ENCODE measurements at places on chromosomes 3 and 15.

DNA sequence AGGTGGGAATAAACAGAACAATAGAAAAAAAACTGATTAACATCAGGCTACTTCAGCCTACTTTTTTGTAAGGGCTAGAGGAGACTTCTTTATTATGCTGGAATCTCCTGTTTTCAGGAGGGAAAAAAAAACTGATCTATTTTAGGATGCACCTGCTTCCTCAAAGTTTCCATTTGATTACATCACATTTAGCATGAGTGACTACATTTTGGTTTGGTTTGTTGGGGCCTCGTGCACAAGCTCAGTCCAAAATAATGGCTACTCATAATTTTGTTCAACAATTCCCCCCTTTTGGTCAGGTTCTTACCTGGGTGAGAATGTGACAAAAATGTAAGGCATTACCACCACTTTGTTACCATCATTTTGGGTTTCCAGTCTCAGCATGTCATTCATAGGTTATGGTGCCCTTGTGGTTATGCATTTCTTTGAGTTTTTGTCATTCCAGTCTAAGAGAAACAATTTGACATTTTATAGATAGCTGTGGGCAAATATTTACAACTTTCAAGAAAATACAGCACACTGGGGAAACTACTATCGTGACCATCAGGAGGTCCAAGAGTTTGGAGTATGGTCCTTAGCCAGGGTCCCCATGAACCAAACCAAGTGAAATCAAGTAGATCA, 93.6 kb upstream of the ATP11B start:
- no peak for DNase-seq

DNA sequence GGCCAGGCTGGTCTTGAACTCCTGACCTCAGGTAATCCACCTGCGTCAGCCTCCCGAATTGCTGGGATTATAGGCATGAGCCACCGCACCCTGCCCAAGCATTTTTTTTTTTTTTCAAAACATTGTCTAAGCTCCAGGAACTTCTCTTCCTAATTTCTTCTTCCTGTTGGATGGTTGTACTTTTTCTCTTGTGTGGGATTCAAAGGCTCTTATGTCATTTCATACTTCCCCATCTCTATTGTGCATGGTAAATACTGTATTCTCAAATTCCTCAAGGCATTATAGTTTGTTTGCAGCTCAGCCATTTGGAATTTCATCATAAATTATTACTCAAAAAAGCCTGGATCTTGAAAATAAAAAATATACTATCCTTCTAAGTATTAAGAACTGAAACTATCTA, 199.1 kb upstream of the GADL1 start:
- no peak for DNase-seq

DNA sequence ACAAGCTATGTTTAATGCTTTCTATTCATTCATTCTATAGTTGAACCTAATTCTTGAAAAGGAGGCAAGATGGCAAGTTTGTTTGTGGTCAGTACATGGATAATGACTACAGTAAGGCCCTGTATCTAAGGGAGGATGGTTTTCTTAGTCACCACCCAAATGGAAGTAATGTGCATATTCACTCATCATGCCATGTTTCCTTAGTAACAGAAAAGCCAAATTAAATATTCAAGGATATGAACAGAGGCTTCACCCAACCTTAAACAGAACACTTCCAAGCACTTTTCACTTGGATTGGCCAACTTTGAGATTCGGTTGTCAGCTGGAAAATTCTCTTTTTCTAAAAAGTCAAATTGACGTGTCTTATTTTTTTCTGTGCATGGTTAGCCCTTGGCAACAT, 805.3 kb upstream of the LMCD1 start:
- DNase-seq: no peak

- peak; percentile 94 for DNase-seq
These were observed 157.3 kb upstream of the CGNL1 start for GRCh38 chr15:57218826-57219576.

DNA sequence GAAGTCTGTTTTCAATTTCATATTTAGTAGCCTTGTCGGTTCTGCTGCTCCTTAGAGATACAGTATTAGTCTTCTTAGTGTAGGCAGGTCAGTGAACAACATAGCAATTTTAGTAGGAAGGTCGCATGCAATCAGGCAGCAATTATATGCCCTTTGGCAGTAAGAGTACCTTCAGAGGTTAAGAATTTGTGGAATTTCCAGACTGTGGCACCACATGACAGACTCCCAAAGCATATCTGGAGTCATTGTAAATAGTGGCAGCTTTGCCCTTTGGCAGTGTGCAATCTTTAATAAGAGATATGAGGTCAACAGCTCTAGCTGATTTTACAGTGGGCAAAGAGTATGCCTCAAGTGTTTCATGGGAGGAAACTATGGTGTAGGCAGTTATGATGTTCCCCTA, 1532.5 kb upstream of the CADM2 start:
- no peak for DNase-seq

DNA sequence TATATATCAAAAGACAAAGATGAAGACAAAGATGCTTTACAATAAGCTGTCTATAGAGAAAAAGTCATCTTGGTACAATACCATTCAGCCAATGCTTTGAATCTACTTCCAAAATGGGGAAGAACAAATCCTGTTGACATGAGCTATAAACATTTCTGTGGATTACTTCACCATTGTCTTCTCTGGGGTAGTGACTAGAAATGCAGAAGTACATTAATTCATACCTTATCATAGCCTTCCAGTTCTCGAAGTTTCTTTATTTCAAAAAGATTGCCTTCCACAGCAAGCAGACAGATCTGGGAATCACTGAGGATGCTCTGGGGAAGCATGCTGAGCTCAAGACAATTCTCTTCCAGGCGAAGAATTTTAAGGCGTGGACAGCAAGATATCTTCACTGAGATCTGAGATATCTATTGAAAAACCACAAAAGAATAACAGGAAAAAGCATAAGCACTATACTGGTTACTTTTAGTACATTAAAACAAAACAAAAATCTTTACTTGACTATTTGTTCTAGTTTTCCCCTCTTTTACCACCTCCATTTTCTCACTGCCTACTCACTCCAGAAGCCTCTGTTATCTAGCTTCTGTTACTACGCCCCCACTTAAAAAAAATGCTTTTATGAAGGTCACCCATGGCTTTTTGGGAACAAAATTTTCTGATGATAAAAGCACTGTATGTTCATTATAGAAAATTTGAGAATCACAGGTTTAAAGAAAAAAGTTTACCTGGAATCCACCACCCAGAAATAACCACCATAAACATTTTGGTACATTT, 3.6 kb downstream of the LRRC57 start:
- no peak for DNase-seq

GRCh38 chr3:175336406-175337133, 477.4 kb downstream of the NAALADL2 start:
- DNase-seq: no peak

- DNase-seq: no peak
These were observed 104.5 kb downstream of the PLXNA1 start for GRCh38 chr3:127087441-127087840.

All from HAP-1 (cell line).